ENCODE measurements at places on chromosomes 2 and 18. TPM values are rescaled to one million over a fixed set of nuclear protein-coding genes. Genes with fewer than 3 reads are reported as not detected.

DNA sequence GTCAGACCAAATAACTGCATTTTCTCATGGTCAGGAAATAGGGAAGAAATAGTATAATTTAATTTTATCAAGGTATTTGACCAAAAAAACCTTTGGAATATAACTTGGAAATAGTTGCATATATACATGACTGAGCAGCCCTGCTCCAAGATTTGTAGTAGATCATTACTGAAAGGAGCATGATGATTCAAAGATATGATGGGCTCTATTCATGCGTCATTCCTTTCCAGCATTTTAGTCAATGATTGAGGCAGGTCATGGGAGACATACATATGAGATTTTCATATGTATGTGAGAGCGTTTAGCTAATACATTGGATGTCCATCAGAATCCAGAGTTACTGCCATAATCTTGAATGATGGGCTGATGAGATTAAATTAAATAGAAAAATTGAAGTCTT is 74.5 kb downstream of the CAB39 start:
- DNase-seq: no peak

GRCh38 chr2:56613920-56614319 is 430.1 kb downstream of the CCDC85A start:
- no peak for DNase-seq

DNA sequence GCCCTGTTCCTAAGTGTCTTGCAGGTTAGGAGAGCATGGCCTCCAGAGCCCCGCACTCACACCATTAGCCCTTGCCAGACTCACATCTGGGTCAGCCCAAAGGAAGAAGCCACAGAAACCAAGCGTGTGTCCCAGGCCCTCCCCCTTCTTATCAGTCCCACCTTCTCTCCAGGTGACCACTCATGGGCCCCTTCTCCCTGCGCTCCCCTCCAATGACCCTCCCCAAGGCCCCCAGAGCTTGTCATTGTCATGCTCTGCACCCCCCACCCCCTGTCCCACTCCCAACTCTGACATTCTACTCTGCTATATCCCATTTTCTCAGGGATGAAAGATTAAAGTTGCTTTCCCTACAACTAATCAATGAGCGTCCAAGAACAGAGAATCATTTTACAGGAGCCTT is 30.1 kb downstream of the CAPN14 start:
- DNase-seq: no peak

- DNase-seq: no peak
Observed at GRCh38 chr2:165544897-165545296, 75.4 kb downstream of the CSRNP3 start.

GRCh38 chr18:58464104-58464625 is 164.7 kb downstream of the ALPK2 start:
- no peak for DNase-seq

- no peak for DNase-seq
Observed at GRCh38 chr2:101467306-101467705, 7.6 kb downstream of the RFX8 start.

- DNase-seq: no peak
Observed at GRCh38 chr2:19529677-19530076, 171.3 kb upstream of the OSR1 start.

DNA sequence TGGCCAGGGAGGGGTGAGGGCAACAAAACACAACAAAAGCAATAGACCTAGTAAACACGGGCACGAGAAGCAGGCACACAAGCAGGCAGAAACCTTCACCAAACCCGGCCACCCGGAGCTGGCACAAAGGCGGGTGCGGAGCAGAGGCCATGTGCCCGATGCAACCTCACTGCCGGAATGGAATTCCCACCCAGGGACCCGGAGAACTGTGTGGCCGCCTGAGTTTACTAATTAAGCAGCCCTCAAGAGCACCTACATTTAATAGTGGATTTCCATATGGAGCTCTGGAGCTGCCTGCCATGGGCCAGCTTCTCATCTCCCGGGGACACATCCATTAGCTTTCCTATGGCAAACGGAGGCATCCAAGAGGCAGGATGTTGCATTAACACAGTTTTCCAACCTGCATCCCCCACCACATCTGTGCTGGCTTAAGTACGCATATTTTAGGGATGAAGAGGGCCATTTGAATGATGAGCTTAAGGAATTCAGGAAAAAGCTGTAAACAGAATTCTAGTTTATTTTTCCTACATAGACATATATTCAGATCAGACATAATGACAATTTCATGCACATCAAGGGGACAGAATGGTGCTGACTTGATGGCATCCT is 104.5 kb upstream of the SMIM21 start:
- DNase-seq: no peak

GRCh38 chr2:206716623-206717022 is 1.6 kb downstream of the DYTN start:
- DNase-seq: no peak

GRCh38 chr2:234991290-234991689 is 39.5 kb downstream of the SH3BP4 start:
- no peak for DNase-seq

DNA sequence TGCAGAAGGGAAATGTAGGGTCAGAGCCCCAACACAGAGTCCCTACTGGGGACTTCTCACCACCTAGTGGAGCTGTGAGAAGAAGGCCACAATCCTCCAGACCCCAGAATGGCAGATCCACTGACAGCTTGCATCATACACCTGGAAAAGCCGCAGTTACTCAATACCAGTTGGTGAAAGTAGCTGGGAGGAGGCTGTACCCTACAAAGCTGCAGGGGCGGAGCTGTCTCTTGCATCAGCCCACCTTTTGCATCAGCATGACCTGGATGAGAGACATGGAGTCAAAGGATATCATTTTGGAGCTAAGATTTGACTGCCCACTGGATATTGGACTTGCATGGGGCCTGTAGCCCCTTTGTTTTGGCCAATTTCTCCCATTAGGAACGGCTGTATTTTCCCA is 237.3 kb downstream of the CALCRL start:
- DNase-seq: no peak

DNA sequence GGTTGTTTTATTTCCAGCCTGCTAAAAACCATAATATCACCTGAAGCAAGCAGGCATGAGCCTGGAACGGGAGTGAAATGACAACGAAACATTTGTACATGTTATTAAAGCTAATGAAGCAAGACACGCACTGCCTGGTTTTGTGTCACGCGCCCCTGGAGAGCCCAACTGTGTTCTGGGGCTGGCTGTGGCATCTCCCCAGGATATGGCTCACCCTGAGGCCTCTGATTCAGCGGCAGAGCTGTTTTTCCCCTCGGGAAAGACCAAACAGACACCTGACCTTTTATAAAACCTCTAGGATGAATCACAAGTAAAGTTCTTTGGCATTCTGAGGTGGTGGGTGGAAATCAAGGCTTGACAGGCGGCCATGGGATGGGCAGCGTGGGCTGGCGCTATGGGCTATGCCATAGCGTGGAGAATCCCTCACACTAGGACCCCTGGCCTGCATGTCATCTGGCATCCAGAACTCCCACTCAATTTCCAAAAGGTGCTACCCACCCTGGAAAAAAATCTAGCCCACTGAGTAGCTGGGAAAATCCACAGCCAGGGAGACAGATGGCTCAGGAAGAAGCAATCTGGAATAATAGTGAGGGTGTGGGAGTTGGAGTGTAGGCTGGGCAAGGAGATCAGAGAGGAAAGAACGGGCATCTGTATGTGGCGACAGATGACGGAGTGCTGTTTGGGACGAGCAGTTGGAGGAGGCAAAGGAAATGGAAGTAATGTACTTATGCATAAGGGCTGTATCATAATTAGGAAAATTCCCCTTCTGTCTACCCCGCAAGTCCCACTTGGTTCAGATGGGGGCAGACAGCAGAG is 262.0 kb downstream of the AFF3 start:
- DNase-seq: no peak

GRCh38 chr2:1804351-1804771 is 60.0 kb upstream of the PXDN start:
- no peak for DNase-seq

DNA sequence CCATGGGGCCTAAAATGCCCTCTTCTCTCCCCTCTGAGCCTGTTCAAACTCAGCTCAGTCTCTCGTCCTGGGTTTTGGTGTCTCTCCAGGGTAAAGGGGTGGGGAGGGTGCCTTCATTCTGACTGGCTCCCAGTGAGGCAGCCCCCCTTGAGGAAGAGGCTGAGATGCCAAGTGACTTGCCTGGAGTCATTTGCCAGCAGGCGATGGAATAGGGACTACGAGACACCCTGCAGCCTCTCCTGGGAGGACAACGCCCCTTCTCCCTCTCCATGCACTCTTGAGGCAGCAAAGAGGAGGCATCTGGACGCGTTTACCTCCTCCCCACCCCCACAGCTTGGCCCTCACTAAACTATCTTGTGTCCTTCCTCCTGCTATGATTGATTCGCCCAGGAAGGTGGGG is 760 bp upstream of the STON1 start:
- no peak for DNase-seq

- DNase-seq: no peak
Observed at GRCh38 chr2:6564326-6564725, 301.4 kb downstream of the CMPK2 start.

- DNase-seq: no peak
Observed at GRCh38 chr2:36662638-36663037, 33.9 kb upstream of the VIT start.

DNA sequence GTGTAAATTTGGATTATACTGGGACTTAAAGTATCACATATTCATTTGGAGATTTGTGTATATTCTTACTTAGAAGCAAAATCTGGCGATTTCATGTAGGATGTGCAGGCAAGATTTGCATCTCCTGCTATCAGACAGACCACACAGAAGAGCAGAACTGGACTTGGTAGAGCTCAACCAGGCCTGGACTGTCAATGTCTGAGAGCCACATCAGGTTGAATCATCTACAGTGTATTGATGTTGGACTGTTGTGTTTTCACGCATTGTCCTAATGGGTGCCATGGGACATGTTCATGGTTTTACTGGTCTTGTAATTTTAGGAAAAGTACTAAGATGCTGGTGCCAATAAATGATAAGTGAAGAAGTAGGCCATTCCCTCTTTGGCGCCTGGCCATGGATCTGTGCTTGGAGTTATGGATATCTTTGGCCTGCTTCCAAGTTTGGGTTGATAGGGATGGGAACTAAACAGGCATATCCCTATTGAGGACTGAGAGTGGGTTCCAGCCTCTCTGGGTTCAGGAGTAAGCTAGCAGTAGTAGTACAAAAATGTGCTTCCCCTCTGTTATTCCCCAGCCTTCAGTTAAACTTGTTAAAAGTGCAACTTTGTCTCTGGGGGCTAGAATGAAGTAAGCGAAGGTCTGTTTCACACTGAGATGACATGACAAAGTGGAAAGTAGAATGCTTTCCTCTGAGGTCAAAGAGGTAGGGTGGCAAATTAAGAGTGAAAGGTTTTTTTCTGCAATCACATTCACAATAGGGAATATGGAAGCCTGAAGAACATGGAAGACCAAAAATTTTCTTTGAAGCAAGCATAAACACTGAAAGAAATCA is 49.2 kb upstream of the NEMP2 start:
- no peak for DNase-seq

DNA sequence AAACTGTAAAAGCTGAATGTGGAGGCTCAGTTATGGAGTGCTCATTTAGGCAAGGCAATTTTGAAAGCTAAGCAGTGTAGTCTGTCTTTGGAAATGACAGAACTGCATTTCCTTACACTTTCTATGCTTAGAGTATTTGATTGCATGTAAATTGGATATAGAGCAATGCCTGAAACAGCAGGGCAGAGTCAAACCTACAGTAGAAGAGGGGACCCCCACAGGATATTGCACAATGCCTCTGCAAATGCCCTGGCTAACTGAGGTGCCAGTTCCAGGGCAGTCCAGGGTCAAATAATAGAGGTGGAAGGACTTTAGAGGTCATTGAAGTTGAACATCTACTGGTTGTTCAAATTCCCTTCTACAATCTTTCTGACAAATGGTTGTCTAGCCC is 2.2 kb downstream of the TMEM178A start:
- no peak for DNase-seq

DNA sequence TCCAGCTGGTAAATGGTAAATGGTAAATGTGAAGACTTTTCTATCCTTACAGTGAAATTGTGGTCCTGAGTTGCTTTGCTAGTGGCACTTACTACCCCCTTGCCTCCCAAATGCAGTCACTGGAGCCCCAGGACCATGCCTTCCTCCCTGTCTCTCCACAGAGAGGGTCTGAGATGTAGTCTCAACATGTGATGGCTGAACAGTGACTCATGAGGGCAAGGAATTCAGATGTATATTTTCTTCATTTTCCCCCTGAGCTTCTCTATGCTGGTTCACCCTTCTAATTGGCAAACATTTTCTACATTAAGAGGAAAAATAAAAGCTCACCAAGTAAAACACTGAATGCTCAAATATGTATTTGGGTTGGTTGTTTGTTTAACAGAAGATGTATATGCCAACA is 232.0 kb downstream of the SH3BP4 start:
- no peak for DNase-seq

- DNase-seq: no peak
Observed at GRCh38 chr2:64101141-64101591, 43.1 kb downstream of the PELI1 start.

DNA sequence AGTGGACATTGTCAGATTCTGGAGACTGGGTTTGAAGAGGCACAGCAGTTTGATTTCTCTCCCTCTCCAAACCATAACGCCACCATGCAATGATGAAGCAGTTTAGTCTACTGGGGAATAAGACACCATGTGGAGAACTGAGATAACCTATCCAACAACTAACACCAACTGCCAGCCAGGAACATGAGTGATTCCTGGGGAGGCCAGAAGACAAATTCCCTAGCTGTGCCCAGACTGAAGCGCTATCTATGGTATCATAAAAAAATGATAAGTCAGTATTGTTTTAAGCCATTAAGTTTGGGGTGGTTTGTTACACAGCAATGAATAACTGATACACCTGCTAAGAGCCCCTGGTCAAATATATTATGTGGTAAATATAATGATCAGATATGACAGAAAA is 129.3 kb downstream of the EXOC6B start:
- no peak for DNase-seq

DNA sequence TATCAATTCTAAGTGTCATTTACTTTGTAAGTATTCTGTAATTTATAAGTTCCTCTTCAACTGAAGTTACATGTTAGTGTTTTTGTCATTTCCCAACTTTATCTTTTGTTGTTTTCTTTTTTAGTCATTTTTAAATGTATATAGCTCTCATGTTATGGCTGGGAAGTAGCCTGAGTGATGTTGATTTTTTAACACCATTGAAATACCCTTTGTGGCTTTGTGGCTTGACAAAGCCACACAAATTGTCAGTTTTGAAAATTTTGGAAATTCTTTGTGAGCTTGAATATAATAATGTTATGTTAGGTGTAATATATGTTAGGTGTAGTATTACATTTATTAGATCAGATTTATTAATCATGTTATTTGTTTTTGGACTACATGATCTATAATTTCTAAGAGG is 16.7 kb downstream of the DNAJC10 start:
- DNase-seq: no peak

YWHAQ gene
- 339 TPM for total RNA-seq

ALPP gene
- not detected for total RNA-seq

ARHGEF33 gene
- 0.25 TPM for total RNA-seq

TIMM21 gene
- 48.3 TPM for total RNA-seq

MAP2 gene
- not detected for total RNA-seq

PRSS56 gene
- not detected for total RNA-seq

SLC8A1 gene
- total RNA-seq: 5.5 TPM

MALL gene
- total RNA-seq: 2.3 TPM

DSEL gene
- 0.05 TPM for total RNA-seq

LIMS2 gene
- 8.2 TPM for total RNA-seq

RAX gene
- total RNA-seq: 0.32 TPM

SLC30A3 gene
- total RNA-seq: 1.7 TPM

RIT2 gene
- not detected for total RNA-seq

SLC14A1 gene
- total RNA-seq: 6.0 TPM

GPC1 gene
- 21.9 TPM for total RNA-seq

ADRA2B gene
- 0.21 TPM for total RNA-seq

ALK gene
- total RNA-seq: not detected

SLC19A3 gene
- not detected for total RNA-seq

TMEM200C gene
- total RNA-seq: not detected

PAX8 gene
- 0.76 TPM for total RNA-seq

FBXO48 gene
- 1.3 TPM for total RNA-seq
